SK-N-SH (cell line): ENCODE measurements at places on chromosomes 1 and 21. TPM values are rescaled to one million over a fixed set of nuclear protein-coding genes. Genes with fewer than 3 reads are reported as not detected.

GPATCH2 gene
- polyA plus RNA-seq, result 4.2 and 5.8 TPM in 2 replicates

RNASEL gene
- not detected in 2 replicates for polyA plus RNA-seq

TARDBP gene
- 156 and 207 TPM in 2 replicates for polyA plus RNA-seq

SLC30A2 gene
- not detected in 2 replicates for polyA plus RNA-seq

ESPN gene
- polyA plus RNA-seq, result 0.13 and 0.33 TPM in 2 replicates

KIF21B gene
- polyA plus RNA-seq, result 0.24 and 0.26 TPM in 2 replicates

GBP3 gene
- 8.5 and 13.7 TPM in 2 replicates for polyA plus RNA-seq

SLC2A5 gene
- 0.02 TPM in 2 replicates for polyA plus RNA-seq

GUCA2A gene
- polyA plus RNA-seq, result not detected in 2 replicates

TAS1R1 gene
- not detected in 2 replicates for polyA plus RNA-seq

MIXL1 gene
- polyA plus RNA-seq, result 0.03 TPM in 1 of 2 replicates, not detected in the other

KISS1 gene
- 0.10 TPM in 1 of 2 replicates, not detected in the other for polyA plus RNA-seq

ADGRL2 gene
- 40.3 and 52.4 TPM in 2 replicates for polyA plus RNA-seq

PTAFR gene
- polyA plus RNA-seq, result 0.05 and 0.06 TPM in 2 replicates

RXRG gene
- polyA plus RNA-seq, result not detected in 2 replicates

SPATA45 gene
- 0.24 TPM in 1 of 2 replicates, not detected in the other for polyA plus RNA-seq

PKLR gene
- polyA plus RNA-seq, result 0.03 TPM in 1 of 2 replicates, not detected in the other

OR2T2 gene
- polyA plus RNA-seq, result not detected in 2 replicates

BSND gene
- not detected in 2 replicates for polyA plus RNA-seq

BARHL2 gene
- polyA plus RNA-seq, result not detected in 2 replicates

C4BPB gene
- not detected in 2 replicates for polyA plus RNA-seq

CKS1B gene
- 256 and 308 TPM in 2 replicates for polyA plus RNA-seq

GPN2 gene
- polyA plus RNA-seq, result 20.6 and 24.0 TPM in 2 replicates

CCSAP gene
- 1.8 and 2.2 TPM in 2 replicates for polyA plus RNA-seq

IFI44 gene
- 6.5 and 8.7 TPM in 2 replicates for polyA plus RNA-seq

RGSL1 gene
- not detected in 2 replicates for polyA plus RNA-seq

DISP1 gene
- polyA plus RNA-seq, result 4.4 and 5.9 TPM in 2 replicates

C21orf91 gene
- polyA plus RNA-seq, result 2.2 TPM in 2 replicates

ANKRD65 gene
- polyA plus RNA-seq, result 0.06 and 0.07 TPM in 2 replicates

NEGR1 gene
- 0.21 TPM in 2 replicates for polyA plus RNA-seq

C1orf87 gene
- not detected in 2 replicates for polyA plus RNA-seq

TBX19 gene
- 2.7 and 3.5 TPM in 2 replicates for polyA plus RNA-seq

GPR3 gene
- 5.8 and 6.0 TPM in 2 replicates for polyA plus RNA-seq

FAM177B gene
- not detected in 2 replicates for polyA plus RNA-seq

TSPAN1 gene
- 12.2 and 13.9 TPM in 2 replicates for polyA plus RNA-seq

DISC1 gene
- 1.7 and 2.1 TPM in 2 replicates for polyA plus RNA-seq

MYOC gene
- not detected in 2 replicates for polyA plus RNA-seq

RIPPLY3 gene
- polyA plus RNA-seq, result 0.03 TPM in 2 replicates

LCE1F gene
- not detected in 2 replicates for polyA plus RNA-seq

ID3 gene
- polyA plus RNA-seq, result 394 and 504 TPM in 2 replicates

LENEP gene
- polyA plus RNA-seq, result 0.26 TPM in 1 of 2 replicates, not detected in the other

SELL gene
- 0.52 and 0.58 TPM in 2 replicates for polyA plus RNA-seq

BMP8B gene
- polyA plus RNA-seq, result 0.07 and 0.16 TPM in 2 replicates

PATJ gene
- polyA plus RNA-seq, result 2.5 and 3.0 TPM in 2 replicates

DDR2 gene
- polyA plus RNA-seq, result 34.0 and 55.4 TPM in 2 replicates

NDC1 gene
- 11.5 and 14.6 TPM in 2 replicates for polyA plus RNA-seq

OR2T11 gene
- not detected in 2 replicates for polyA plus RNA-seq

CLCA1 gene
- not detected in 2 replicates for polyA plus RNA-seq

FGR gene
- polyA plus RNA-seq, result not detected in 2 replicates

CASQ2 gene
- not detected in 2 replicates for polyA plus RNA-seq
